ENCODE measurements at places on chromosomes 3 and 15. TPM values are rescaled to one million over a fixed set of nuclear protein-coding genes. Genes with fewer than 3 reads are reported as not detected.
A peak's percentile ranks its signal among the peaks of the same experiment; 100 is the strongest.

DNA sequence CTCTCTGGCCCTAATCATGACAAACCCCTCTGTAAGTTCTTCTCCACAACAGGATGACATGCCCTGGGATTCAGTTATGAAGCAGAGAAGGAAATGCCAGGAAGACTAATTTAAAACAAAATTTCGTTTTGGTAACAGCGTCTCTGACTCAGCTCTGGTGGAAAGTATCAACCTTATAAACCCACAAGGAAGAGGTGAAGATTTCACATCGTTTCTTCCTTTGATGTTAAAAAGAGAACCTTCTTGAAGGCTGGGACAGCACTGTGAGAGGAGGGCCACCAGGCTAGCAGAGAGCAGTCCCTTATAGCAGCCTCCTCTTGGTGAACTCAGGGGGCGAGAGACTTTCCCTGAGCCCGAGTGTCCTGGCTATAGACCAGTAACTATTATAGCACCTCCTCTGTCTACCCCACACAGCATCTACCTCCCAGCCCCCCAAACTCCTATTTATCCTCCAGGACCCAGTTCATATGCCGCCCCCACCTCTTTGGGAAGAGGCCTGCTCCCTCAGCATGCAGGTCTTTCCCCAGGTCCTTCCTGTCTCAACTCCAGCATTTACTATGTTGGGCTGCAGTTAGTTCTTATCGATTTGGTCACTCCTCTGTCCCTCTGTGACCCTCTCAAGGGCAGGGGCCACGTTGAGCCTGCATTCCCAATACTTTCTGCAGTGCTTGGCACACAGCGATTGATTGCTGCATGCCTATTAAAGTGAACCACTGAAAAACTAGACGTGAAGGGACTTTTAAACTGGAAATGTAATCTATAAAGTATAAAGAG, 321.5 kb upstream of the ICE2 start:
- DNase-seq = no peak

GRCh38 chr3:1275495-1275894, 182.7 kb downstream of the CNTN6 start:
- no peak for DNase-seq

GRCh38 chr3:24674261-24674660, 179.6 kb upstream of the THRB start:
- DNase-seq = no peak

DNA sequence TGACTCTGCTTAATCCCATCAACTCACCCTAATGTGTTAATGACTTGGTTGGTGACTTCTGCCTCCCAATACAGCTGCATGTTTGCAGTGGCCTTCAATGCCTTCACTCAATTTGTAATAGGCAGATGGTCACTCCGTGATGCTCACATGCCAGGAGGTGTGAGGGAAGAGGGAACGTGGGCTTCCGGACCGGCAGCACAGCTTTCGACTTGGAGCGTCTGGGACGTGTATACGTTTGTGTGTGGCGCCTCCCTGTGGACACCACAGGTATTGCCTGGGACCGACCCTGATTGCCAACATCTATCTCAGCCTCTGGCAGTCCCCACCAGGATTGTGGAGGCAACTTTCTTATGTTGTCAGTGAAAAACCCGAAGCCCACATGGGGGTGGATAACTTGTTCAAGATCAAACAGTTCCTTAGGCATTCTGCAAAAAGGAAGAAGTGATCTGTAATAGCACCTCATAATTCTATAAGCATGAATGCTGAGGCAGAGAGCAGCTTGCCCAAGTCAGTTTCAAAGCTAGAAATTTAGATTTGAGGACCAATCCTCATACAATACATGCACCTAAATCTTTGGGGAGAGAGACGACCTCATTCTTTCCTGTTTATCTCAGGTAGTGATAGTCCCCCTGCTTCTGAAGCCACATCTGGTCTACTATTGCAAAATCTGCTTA, 16.9 kb downstream of the MRPL46 start:
- DNase-seq = peak; percentile 89

DNA sequence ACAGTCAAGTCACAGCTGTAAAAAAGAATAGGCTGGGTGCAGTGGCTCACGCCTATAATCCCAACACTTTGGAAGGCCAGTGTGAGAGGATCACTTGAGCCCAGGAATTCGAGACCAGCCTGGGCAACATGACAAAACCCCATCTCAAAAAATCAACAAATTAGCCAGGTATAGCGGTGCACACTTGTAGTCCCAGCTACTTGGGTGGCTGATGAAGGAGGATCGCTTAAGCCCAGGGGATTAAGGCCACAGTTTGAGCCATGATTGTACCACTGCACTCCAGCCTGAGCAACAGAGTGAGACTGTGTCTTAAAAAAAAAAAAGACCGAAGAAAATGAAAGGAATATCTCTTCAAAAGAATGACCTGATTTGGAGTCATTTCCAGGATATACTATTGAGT, 6.6 kb downstream of the HERC1 start:
- DNase-seq = no peak

GRCh38 chr3:13867732-13868131, 12.1 kb downstream of the WNT7A start:
- DNase-seq = no peak

DNA sequence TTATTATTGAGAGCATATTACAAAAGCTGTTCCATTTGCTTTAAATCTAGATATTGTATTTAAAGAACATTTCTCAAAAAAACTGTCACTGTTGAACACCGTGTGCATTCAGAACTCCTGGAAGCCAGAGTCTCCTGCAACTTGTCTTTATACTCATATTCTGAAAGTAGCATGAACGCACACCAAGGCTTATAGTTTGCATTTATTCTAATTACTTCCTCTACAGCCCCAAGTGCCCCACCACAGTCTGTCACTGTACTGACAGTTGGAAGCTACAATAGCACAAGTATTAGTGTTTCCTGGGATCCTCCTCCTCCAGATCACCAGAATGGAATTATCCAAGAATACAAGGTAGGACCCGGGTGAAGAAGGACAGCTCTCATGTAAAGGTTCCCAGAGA, 537.4 kb downstream of the ROBO2 start:
- no peak for DNase-seq

- DNase-seq = no peak
Observed at GRCh38 chr3:29537889-29538609, 257.2 kb downstream of the RBMS3 start.

DNA sequence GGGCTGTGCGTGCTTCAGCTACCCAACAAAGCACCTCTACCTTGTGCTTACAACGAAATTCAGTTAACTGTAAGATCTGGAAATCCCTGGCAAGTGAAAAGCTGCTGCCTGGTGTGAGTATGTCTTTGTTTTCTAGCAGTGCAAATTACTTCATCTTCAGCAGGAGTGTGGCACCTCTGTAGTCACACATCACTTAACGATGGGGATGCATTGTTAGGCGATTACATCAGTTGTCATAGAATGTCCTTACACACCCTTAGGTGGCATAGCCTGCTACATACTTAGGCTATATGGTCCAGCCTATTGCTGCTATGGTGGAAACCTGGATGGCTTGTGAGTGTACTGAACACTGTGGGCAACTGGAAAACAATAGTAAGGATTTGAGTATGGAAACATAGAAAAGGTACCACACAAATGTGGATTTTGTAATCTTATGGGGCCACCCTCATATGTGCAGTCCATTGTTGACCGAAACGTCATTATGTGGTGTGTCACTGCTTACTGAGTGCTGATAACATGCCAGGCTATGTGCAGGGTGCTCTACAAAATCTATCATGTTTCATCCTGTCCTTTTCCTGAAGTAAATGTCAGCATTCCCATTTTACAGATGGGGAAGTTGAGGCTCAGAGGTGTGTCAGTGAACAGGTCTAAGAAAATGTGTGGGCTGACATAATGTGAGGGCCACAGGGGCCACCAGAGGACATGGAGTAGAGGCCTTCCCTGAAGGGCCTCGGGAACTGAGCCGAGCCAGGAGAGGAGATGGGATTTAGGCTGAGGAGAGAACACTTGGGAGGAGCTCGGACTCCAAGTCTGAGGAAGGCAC, 173.5 kb downstream of the VGLL4 start:
- no peak for DNase-seq

DNA sequence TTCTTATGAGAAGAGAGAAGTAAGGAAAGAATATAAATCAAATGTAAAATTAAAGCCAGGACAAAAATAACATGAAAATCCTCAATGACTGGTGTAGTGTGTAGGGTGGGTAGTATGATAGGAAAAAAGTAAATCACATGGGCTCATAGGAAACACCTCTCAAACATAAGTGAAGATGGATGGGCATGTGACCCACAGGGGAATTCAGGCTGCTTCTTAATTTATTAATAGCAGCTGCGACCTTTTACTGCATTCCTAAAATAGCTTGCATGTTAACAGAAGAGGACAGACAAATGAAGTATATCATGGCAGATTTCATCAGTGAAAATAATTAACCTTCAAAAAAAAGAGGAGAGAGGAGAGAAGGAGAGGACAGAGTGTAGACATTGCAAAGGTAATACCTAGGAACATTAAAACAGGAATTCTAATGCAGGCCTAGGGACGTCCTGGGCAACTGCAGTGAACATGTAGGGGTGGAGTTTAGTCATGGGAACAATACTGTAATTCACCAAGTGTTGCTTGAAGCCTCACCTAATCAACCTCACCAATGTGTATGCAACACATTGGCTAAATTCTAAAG, 132.9 kb downstream of the KCNMB2 start:
- DNase-seq = no peak

DNA sequence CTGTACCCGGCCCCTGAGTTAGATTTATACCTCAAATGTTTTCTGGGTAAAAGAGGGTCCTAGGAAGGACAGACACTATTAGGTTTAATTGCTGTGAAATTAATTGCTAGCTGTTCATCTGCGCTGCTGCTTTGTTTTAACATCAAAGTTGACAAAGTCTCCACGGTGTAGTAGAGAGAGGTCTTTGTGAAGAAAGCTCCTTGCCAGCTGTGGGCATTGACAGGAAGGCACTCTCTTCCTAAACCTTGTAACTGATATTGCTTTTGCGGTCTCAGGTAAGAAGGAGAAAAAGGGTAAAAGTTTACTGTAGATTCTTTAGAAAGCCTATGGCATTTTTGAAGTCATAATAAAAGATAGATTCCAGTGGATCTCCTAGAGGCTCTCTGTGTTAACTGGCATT, 68.1 kb downstream of the PTPRG start:
- DNase-seq = no peak

- peak; percentile 3 for DNase-seq
Observed at GRCh38 chr15:99944131-99944530, 210.9 kb upstream of the LYSMD4 start.

GRCh38 chr3:193977622-193978021, 158.3 kb upstream of the HES1 start:
- no peak for DNase-seq

- DNase-seq = peak; percentile 55
Observed at GRCh38 chr3:188853856-188854771, 317.7 kb upstream of the TPRG1 start.

DNA sequence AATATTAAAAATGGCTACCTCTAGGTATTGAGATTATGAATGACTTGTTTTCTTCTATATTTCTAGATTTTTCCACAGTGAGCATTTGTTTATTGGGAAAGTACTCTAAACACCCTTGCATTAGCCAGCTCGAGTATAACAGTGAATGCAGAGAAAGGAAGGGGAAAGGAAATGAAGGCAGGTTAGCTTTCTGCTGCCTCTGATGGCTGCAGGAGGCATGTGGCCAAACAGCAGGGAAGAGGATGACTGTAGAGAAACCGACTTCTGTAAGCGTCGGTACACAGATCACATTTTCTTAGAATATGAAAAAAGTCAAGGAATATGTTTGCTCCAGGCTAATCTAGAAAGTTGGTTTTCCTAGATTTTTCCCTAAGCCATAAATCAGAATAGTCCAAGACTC, 19.8 kb downstream of the GNB5 start:
- peak; percentile 12 for DNase-seq

GRCh38 chr3:112776000-112776399, 70.7 kb downstream of the CD200R1L start:
- no peak for DNase-seq

- DNase-seq = no peak
Observed at GRCh38 chr3:196868297-196868661, 559 bp downstream of the SENP5 start.

DNA sequence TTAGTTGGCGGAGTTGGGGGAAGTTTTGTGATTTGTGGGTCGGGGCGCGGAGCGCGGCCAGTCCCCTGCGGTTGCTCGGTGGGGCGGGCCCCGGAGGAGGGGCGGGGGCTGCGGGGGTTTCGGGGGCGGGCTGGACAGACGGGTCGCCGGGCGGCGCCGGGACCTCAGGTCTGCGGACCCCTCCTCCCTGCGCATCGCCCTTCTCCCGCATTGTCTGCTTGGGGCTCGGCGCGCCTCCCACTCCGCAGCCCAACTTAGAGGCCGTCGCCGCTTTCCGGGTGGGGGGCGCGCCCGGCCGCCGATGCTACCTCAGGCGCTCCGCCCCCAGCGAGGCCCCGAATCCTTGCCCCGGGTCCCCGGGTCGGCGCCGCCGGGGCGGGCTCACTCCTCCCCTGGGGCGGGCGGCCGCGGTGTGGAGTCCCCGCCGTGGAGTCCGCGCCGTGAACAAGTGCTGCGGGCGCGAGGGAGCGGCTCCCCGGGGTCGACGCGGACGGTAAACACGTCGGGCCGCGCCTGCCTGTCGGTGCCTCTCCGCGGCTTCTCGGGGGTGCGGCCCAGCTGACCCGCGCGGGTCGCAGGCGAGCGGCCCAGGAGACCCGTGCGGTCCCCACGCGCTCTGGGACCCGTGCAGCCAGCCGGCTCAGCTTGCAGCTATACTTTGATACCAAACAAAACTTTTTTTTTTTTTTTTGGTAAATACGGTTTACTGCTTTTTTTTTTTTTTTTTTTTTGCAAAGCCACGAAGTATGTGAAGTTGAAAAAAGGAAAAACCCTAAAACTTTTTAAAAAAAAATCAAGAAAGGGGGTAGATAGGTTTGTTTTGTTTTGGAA, 624 bp downstream of the AKAP13 start:
- DNase-seq = peak; percentile 40

GRCh38 chr3:165443664-165444063, 247.5 kb upstream of the SLITRK3 start:
- DNase-seq = no peak

- no peak for DNase-seq
Observed at GRCh38 chr3:60953351-60953750, 297.9 kb downstream of the FHIT start.

- DNase-seq = no peak
Observed at GRCh38 chr3:137121704-137122314, 164.0 kb downstream of the IL20RB start.

Gene ZBTB47
- total RNA-seq = 24.7 TPM

Gene APBA2
- 1.6 TPM for total RNA-seq

Gene TAGLN3
- 0.68 TPM for total RNA-seq

Gene GCNT3
- 1.5 TPM for total RNA-seq

Gene GOLGA6D
- total RNA-seq = 1.3 TPM

Gene KLHL25
- total RNA-seq = 19.7 TPM

Gene CHRFAM7A
- 0.11 TPM for total RNA-seq

Gene TNK2
- total RNA-seq = 44.7 TPM

Gene C3orf20
- total RNA-seq = not detected

Gene RYR3
- total RNA-seq = 1.6 TPM

All from lower leg skin (tissue), 4 donors.